ENCODE measurements at places on chromosomes 3 and 15. TPM values are rescaled to one million over a fixed set of nuclear protein-coding genes. Genes with fewer than 3 reads are reported as not detected.

Gene TP63
- 3.9 TPM for total RNA-seq

Gene UNC13C
- 13.2 TPM for total RNA-seq

Gene OR5K2
- not detected for total RNA-seq

DNA sequence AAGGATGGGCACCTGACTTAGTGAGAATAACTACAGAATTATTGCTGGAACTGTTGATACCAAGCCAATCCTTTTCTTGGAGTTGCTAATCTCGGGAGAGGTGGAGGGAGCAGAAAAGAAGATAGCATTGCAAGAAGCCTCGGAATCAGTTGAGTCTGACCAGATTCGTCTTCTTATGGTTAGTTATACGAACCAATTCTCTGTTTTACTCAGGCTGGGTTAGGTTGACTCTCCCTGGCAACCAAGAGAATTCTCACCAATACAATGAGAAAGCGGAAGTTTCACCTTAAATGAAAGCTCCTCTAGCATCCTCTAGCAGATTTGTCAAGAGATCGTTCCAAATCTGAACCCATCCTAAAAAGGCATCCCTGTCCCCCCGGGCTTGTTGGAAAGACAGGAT lies 43.5 kb upstream of the UBE2E1 start:
- no peak for DNase-seq

- no peak for DNase-seq
These were observed 15.3 kb upstream of the NRROS start for GRCh38 chr3:196624067-196624790.

DNA sequence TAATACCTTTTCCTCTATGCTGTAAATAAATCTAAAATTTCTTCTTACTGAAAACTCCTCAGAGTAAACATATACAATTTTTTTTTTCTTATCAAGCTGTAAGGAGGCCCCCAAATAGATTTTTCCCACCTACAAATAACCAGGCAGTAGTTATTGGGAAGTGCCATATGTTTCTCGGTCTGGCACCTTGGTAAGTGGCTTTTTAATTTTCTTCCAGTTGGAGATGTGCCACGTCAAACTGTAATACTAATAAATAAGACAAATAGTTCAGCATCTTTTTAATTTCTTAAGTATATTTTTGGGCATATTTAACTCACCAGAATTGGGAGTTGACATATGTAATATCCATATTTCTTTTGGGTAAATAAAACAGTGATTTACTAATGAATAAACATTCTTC lies 346.3 kb downstream of the DIPK2A start:
- DNase-seq: peak; percentile 23

GRCh38 chr3:16072420-16073110 lies 101.9 kb upstream of the GALNT15 start:
- DNase-seq: no peak

DNA sequence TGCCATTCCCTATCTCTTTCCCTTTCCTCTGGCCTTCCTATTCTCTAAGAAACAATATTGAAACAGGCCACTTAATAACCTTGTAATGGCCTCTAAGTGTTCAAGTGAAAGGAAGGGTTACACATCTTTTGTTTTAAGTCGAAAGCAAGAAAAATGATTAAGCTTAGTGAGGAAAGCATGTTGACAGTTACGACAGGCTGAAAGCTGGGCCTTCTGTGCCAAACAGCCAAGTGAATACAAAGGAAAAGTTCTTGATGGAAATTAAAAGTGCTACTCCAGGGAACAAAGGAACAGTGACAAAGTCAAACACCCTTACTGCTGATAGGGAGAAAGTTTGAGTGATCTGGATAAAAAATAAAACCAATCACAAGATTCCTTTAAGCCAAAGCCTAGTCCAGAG lies 54.2 kb downstream of the SENP2 start:
- DNase-seq: no peak
